GM13976 (cell line): ENCODE measurements at places on chromosomes 11 and 22.

- DNase-seq, result no peak
Measured at GRCh38 chr11:43853781-43854180, 26.9 kb upstream of the ALKBH3 start.

DNA sequence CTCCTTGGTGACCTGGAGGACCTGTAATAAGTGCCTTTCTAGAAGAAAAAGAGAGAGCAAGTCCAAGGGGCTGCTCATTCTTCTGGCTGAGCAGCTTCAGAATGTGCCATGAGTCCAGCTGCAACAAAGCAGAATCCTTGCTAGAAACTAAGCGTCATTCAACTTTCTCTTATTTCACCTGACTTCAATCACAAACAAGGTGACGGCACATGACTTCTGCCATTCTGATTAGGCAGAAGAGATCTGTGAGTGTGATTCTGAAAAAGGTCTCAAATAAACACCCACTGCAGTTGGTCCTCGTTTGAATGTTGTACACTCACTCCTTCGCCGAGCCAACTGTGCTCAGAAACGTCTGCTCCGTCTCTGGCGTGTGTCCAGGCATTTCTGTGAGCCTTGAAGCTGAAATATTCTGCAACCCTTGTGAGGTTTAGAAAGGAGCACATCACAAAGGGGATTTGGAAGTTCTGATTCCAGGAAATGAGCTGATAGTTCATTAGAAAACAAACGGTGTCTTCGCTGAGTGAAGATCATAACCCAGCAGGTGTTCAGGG, 623.8 kb upstream of the KIRREL3 start:
- no peak for DNase-seq

- DNase-seq, result no peak
Measured at GRCh38 chr11:29184939-29185890, 831.6 kb downstream of the KCNA4 start.

DNA sequence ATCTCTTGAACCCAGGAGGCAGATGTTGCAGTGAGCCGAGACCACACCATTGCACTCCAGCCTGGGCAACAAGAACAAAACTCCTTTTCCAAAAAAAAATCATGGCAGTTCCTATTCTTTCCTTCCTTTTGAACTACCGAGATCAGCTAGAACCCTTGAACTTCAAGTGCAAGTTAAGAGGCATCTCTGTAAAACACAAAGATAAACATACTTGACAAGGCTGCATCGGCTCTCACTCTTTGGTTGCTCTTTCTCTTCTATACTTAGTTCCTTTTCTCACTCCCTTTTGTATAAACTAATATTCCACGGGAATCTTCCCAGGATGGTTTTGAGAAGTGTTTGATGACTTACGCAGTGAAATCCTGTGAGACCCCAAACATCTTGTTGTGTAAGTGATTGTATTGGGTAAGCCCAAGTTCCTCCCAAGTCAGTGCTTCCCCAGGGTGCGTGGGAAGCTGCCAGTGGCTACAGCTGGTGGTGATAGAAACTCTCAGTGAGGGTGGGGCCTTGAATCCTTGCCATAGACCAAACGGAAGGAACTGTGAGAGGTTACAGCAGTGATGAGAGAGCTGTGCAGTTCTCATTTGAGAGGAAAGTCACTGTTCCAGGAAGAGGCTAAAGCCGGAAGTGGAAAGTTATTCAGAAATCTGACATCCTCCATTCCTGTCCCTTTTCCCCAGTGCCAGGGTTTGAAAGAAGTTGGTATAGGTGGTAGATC, 24.1 kb upstream of the CDC42EP2 start:
- DNase-seq, result peak; percentile 64

DNA sequence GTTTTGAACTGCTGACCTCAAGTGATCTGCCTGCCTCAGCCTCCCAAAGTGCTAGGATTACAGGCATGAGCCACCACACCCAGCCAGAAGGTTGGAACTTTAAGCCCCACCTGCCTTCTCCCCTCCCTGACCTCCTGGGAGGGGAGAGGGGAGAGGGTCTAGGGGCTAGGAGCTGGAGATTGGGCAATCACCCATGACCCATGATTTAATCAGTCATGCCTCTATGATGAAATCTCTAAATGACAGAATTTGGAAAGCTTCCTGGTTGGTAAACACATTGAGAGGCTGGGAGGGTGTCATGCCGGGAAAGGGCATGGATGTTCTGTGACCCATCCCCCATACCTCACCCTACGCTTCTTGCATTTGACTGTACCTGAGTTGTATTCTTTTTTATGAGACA, 17.1 kb upstream of the TFIP11 start:
- no peak for DNase-seq
